ENCODE measurements at places on chromosomes 6 and 20.

DNA sequence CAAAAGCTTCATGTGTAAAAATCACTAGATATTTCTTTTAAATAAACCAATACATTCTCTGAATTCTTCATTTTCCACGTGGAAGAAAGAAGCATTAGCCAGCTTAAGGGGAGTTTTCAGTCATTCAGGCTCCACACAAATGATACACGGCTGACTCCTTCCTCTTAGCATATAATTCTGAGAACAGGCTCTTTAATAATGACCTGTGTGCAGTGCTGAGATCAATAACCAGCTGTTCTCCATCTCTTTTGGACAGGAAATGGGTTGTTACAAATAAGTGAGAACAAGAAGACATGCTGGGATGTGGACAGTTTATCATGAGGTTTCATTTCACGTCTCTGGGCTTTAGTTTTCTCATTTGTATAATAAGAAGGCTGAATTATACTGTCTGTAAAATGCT, 146.9 kb upstream of the C6orf118 start:
- DNase-seq, result no peak

GRCh38 chr6:39882531-39882899, 51.7 kb downstream of the MOCS1 start:
- DNase-seq, result no peak

DNA sequence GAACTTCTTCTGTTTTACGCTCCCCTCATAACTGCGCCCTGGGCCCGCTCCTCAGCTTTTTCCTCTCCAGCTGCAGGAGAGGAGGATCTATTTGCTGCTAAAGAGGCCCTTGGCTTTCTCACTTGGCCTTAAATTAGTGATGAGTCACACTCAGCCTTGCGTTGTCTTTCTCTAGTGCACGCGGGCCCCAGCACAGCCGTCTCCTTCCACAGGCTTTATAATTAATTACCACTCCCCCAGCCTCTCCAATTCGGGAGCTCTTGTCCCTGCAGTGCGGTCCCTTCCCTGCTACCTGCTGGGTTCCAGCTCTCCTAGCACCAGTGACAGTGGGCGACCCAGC, 25.2 kb downstream of the PACSIN1 start:
- DNase-seq, result no peak

GRCh38 chr6:105135907-105136430, 43.8 kb downstream of the POPDC3 start:
- no peak for DNase-seq
